ENCODE measurements at places on chromosomes 3 and 15.
A peak's percentile ranks its signal among the peaks of the same experiment; 100 is the strongest.

- DNase-seq, result peak; percentile 39
Measured at GRCh38 chr3:88113311-88114162, 36.2 kb upstream of the C3orf38 start.

DNA sequence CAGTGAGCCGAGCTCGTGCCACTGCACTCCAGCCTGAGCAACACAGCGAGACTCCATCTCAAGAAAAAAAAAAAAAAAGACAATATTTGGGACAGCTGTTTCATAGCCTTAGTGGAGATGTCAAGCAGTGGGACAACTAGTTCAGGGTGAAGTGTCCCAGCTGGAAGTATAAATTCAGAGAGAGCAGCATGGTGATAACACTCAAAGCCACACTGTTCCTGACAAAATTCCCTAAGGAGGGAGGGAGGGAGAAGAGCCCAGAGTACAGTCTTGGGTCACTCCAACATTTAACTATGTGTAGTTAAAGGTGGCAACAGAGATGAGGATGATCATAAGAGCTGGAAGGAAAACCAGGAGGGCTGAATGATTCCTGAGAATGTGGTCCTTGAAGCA lies 21.1 kb upstream of the IP6K2 start:
- DNase-seq, result no peak

GRCh38 chr3:72151465-72152238 lies 366.7 kb upstream of the PROK2 start:
- no peak for DNase-seq

GRCh38 chr3:100936931-100937330 lies 56.3 kb downstream of the ABI3BP start:
- DNase-seq, result no peak

GRCh38 chr3:27986234-27986879 lies 255.1 kb upstream of the CMC1 start:
- no peak for DNase-seq

DNA sequence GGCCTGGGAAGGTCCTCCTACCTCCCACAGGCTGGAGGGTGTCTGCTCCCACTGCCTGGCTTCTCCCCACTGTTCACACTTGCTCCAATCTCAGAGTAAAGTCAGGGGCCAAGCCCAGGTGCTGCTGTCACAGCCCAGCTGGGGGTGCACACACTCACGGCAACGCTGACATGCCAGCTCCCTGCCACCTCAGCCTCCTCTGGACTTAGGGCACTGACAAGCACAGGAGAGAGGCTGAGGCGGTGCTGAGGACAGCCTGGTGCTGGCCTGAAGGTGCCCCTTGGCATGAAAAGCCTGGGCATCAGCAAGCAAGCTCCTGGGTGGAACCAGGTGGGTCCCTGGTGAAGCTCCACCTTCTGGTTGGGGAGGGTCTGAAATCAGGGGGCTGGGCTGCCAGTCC lies 53.0 kb downstream of the LSAMP start:
- DNase-seq, result no peak

GRCh38 chr3:167450675-167451074 lies 23.2 kb downstream of the SERPINI2 start:
- no peak for DNase-seq

DNA sequence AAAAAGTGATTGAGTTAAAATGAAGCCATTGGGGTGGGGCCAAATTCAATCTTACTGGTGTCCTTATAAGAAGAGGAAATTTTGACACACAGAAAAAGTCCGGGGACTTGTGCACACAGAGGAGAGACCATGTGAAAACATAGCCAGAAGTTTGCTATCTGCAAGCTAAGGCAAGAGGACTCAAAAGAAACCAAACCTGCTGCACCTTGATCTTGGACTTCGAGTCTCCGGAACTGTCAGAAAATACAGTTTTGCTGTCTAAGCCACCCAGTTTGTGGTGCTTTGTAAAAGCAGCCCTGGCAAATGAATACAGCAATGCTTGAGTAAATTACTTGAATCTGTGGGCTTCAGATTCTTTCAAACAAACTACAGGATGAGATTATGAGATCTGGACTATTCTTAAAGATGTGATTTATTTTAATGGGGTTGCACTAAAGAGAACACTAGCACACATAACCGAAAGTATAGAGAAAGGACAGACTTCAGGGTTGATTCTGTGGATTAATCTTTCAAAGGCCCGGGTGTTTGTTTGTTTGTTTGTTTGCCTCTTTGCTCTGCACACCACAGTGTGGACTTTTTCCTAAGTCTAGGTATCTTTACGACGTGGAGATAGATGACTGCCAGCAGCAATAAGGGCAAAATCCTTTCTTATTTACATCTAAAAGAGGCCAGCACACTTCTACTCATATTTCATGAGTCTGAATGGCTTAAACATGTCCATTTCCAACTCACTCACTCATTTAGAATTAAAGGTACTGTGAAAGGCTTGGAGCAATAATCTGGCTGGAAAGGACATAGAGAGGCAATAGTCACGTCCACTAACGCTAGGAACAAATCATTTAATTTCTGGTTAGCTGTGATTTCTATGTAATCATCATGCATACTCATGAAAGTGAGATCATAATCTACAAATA lies 53.9 kb upstream of the SSR3 start:
- DNase-seq, result no peak

GRCh38 chr3:39150148-39150802 lies 3.1 kb downstream of the CSRNP1 start:
- no peak for DNase-seq

DNA sequence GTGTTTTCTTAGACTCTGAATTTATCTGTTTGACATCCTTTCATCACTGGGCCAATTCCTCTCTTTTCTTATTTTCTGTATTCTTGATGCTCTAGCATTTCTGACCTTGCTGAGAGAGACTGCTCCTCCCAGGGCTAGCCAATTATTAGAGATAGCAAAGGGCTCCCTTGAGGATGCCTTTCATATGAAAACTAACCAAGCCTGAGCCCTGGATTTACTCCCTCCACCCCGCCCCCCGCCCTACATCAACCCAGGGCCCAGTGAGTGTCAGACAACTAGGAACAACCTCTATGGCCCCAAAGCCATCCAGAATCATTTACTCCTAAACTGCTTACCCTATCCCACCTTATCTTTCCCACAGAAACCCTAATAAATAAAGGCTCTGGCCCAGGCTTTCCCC lies 69.7 kb upstream of the LARS2 start:
- DNase-seq, result no peak

DNA sequence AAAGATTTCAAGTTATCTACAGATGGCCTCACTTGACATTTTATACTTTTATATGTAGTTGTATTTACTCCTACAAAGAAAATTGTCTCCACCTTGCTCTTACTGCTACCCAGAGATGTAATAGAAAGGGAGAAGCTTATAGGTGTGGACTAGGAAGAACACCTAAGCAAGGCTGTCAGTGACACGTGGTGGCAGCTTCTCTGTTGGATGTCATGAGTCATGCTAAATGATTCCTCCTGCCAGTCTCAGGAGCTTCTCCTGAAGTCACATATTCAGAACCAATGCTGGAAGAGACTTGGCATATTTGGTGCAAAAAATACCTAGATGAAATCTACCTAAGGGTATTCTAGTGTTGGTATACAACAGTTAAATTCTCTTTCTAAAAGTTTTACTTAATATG lies 184.7 kb downstream of the LRRC3B start:
- DNase-seq, result no peak

DNA sequence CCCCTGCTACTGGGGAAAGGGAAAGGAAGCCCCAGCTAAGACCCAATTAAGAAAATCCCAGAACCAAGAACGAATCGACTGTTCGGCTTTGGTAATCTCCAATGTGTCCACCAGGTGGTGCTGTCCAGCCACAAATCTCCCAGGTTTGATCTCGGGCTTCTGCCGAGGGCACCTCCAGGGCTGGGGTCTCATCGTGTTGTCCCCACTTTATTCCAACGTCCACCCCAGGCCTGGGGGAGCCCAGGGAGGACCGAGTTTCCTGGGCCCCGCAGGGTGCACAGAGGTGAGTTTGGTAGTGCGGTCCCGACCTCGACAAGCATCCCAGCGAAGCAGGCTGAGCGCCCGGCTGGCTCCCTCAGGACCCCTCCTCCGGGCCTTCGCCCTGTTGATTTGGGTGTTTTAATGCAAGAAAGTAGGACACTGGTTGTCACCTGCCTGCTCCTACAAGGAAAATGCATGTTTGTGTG lies 185.1 kb downstream of the GOLGA6L6 start:
- peak; percentile 39 for DNase-seq

DNA sequence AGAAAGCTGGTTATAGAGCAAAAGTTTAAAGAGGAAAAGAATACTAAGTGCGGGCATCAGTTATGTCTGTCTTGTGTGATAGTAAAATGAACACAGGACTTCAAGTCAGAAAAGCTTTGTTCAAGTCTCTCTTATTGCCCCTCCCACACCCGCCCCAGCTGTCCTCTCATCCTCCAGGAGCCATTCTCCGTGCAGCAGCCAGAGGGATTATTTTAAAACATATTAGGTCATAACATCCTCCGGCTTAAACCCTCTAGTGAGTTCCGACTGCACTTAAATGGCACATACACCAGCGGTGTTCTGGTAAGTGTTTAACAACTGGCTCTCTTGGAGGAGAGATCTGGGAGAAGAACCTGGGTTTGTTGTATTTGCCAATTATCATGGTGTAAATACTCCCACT lies 104.8 kb upstream of the TNFAIP8L3 start:
- no peak for DNase-seq

DNA sequence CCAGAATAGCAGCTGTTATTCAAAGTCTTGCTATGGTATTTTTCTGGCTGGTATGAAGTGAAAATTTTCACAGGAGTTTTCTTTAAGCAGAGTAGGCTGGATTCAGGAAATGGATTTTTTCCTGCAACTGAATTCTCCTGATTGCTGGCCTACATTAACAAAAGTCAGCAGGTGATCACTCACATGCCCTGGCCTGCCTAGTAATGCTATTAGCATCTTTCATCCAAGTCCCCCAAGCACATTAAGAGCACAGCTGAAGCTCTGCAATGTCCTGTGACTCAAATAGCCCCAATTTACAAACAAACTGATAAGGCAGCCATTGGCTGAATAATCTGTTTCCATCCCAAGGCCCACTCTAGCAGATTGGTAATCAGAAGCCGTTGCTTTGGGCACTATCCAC lies 688.3 kb upstream of the LMCD1 start:
- no peak for DNase-seq

GRCh38 chr3:118973050-118973449 lies 61.6 kb downstream of the IGSF11 start:
- no peak for DNase-seq

GRCh38 chr3:99781761-99782160 lies 35.9 kb upstream of the CMSS1 start:
- DNase-seq, result no peak

All from RWPE1 (cell line).